ENCODE measurements at places on chromosomes 2 and 18. TPM values are rescaled to one million over a fixed set of nuclear protein-coding genes. Genes with fewer than 3 reads are reported as not detected.
A peak's percentile ranks its signal among the peaks of the same experiment; 100 is the strongest.

GRCh38 chr18:24530630-24531111, 70.2 kb downstream of the HRH4 start:
- DNase-seq: no peak

The NDC80 gene
- total RNA-seq: 0.18 TPM

- no peak for DNase-seq
Measured at GRCh38 chr2:38830526-38831159, 45.1 kb downstream of the DHX57 start.

GRCh38 chr2:26299471-26300101, 46.4 kb upstream of the SELENOI start:
- no peak for DNase-seq

GRCh38 chr2:215816424-215816823, 196.9 kb downstream of the MREG start:
- DNase-seq: no peak

DNA sequence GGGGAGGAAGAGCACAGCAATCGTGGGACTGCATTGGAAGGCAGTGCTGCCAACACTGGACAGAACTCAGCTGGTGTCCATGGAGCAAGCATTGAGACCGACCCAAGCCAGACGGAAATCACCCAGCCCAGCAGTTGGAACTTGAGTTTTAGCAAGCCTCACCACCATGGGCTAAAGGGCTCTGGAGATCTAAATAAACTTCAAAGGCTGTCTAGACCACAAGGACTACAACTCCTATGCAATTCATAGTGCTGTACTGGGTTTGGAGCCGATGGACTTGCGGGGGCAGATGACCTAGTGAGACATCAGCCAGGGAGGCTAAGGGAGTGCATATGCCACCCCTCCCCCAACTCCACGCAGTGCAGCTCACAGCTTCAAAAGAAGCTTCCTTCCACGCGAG, 243.6 kb upstream of the SLC39A10 start:
- DNase-seq: no peak

GRCh38 chr2:182717816-182718215, 1.8 kb downstream of the DNAJC10 start:
- DNase-seq: no peak

DNA sequence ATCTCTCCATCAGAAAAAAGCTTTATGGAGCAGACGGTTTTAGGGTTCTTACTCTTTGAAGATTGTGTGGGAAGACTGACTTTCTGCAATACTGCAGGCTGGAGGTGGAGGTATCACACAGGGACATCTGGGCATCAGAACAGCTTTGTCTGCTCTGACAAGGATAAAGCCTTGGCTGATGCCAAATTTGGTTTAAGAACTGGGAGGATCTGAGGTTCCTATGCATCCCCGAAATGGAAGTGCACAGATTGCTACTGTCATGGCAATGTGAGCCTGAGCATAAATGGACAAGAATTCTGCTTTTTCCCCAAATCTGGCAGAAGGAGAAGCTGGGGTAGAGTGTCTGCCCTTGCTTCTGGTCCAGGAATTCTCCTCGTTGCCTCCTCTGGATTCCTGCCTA, 424.3 kb downstream of the SLC4A3 start:
- no peak for DNase-seq

GRCh38 chr2:6975988-6976387, 58.8 kb downstream of the RNF144A start:
- DNase-seq: no peak

DNA sequence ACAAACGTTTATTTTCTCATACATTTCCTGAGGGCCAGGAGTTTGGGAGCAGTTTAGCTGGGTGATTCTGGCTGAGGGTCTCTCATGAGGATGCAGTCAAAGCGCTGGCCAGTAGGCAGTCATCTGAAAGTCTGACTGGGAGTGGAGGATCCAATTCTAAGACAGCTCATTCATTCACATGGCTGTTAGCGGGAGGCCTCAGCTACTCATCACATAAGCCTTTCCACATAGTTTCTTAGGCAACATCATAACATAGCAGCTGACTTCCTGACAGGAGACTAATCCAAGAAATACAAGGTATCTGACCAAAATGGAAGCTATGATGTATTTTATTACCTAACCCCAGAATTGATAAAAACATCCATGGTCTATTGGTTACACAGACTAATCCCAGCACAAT, 2.9 kb upstream of the MRPL44 start:
- DNase-seq: no peak

The ZNF804A gene
- total RNA-seq: not detected

DNA sequence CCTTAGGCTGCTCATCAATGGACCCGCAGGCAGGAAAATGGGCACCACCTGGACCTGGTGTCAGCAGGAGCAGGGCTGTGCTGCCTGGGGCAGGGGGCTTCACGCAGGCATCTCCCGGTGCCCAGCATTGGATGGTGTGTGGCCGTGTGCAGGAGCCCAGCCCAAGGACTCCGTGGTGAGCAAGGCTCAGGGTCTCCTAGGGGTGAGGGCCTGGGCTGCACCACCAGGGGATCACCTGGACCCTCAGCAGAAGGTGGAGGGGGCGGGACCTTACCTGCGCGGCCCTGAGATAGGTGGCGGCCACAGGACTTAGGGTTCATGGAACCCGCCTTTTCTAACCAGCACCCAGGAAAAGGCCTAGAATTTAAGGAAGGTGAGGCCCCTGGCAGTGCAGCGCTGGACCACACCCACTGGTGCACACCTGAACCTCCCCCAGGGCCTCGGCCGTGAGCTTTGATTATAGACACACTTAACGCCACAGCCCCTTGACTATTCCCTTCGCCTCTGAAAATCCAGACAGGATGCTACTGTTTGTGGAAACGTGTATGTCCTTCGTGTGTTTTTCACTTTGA, 89.0 kb downstream of the TMEM18 start:
- peak; percentile 21 for DNase-seq

- peak; percentile 90 for DNase-seq
Measured at GRCh38 chr2:8684878-8685696, 3.2 kb downstream of the ID2 start.

DNA sequence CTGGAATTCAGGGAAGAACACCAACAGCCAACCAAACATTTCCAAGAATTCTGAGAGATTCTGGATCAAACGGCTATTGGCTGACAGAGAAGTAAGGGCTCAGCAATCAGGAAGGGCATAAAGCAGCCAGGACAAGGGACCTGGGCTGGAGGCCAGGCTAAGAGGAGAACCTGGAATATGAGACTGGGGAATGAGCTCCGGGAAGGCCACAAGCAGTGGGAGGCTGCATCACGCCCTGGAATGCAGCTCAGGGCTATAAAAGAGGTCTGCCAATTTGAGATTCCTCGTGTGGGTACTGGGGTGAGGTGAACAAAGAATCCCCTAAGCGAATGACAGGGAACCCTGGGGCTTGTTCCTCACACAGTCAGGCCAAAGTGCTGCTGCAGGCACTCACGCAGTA, 60.4 kb downstream of the ANO7 start:
- no peak for DNase-seq

All from left lobe of liver (tissue), 2 donors.